Fibroblast of skin of left biceps (primary cell): ENCODE measurements at places on chromosomes 3 and 15.

DNA sequence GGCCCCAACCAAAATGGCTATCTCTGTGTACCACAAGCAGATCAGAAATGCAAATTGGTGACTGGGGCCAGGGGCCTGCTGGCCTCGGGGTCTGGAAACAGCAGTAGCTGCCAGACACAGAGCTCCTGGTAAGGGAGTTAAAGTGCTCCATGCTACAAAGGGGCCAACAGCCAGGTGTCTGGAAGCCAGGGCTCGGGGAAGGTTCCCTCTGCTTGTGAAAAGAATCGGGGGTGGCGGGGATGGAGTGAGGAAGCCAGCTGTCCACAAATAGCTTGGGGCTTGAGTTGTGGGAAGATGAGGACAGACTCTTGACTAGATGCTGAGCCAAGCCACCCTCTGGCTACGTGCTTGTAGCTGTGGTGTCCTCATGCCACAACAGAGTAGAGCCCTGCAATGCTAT, 39.3 kb downstream of the CHRD start:
- no peak for DNase-seq

GRCh38 chr3:197752107-197752506, 2.4 kb downstream of the FYTTD1 start:
- DNase-seq: no peak

- DNase-seq: no peak
Observed at GRCh38 chr3:78507196-78507984, 1260.4 kb downstream of the ROBO1 start.

GRCh38 chr3:99502871-99503270, 135.5 kb upstream of the COL8A1 start:
- no peak for DNase-seq

GRCh38 chr3:138432576-138433240, 1.7 kb upstream of the ESYT3 start:
- DNase-seq: no peak

- DNase-seq: peak; percentile 5
Observed at GRCh38 chr3:27253831-27254230, 115.4 kb downstream of the NEK10 start.

GRCh38 chr3:169082076-169082475, 581.4 kb downstream of the MECOM start:
- DNase-seq: no peak

- peak; percentile 52 for DNase-seq
Observed at GRCh38 chr15:58770519-58770856, 614 bp upstream of the MINDY2 start.

DNA sequence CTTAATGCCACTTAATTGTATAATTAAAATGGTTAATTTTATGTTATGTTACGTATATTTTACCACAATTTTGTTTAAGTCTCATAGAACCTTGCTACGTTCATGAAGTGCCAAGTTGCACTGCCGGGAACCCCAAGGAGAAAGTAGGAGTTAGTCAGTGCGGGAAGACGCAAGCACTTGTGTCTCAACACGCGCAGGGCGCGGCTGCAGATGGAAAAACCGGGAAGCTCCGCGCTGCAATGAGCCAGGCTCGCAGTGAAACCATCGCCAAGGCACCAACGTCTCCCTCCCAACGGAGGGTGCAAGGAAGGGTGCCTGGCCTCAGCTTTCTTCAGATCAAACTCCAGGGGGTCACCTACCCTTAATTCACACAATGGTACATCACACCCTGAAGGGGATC, 21.6 kb downstream of the MAGI1 start:
- DNase-seq: no peak

DNA sequence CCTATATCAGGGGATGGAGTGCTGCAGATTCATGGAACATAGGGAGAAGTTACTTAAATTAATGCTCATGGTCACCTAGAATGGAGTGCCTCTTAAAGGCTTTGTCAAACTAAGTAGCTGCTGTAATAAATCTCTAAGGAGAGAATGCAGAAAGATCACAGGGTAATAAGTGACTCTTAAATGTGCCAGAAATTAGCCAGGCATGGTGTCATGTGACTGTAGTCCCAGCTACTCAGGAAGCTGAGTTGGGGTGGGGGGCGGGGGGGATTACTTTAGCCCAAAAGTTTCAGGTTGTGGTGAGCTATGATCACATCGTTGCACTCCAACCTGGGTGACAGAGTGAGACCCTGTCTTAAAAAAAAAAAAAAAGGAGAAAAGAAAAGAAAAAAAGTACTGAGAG, 90.9 kb upstream of the ASB14 start:
- no peak for DNase-seq

DNA sequence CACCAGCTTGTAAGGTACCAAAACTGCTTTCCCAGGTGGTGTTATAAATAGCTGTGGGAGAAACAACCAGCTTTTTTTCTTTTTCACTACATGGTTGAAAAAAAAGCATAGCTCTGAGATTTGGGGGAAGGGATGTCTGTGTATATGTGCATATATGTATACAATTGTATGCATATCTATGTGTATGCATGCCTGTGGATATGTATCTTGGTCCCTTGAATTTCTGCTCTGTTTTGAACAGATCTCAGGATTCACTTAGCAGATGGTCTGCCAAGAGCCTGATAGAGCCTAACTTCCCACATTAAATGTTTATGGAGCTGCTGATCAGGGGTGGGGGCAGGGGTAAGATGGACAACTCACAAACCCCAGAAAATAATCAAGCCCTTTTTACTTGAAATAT, 39.0 kb upstream of the CPNE4 start:
- DNase-seq: no peak

GRCh38 chr3:128074851-128075521, 22.7 kb downstream of the SEC61A1 start:
- no peak for DNase-seq

GRCh38 chr3:7421065-7421464, 560.1 kb downstream of the GRM7 start:
- DNase-seq: no peak

GRCh38 chr3:168249550-168250414, 154.1 kb upstream of the GOLIM4 start:
- DNase-seq: peak; percentile 10

GRCh38 chr3:43178891-43179366, 73.0 kb upstream of the POMGNT2 start:
- DNase-seq: no peak

DNA sequence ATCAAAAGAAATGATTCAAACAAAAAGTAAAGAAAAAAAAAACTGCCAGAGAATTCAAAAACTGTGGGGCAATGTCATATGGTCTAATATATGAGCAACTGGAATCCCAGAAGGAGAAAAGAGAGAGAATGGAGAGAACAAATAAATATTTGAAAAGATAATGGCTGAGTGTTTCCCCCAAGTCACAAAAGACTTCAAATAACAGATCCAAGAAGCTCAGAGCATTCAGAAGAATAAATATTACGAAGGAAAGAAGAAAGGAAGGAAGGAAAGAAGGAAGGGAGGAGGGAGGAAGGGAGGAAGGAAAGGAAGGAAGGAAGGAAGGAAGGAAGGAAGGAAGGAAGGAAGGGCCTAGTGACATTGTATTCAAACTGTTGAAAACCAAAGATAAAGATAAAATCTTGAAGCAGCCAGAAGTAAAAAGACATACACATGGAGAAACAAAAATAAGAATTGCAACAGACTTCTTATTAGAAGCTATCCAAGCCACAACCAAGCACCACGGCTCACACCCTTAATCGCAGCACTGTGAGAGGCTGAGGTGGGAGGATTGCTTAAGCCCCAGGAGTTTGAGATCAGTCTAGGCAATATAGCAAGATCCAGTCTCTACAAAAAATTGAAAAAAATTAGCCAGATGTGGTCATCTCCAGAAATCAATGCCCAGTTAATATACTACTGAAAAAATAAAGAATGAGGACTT, 118.9 kb upstream of the IGSF10 start:
- peak; percentile 44 for DNase-seq

DNA sequence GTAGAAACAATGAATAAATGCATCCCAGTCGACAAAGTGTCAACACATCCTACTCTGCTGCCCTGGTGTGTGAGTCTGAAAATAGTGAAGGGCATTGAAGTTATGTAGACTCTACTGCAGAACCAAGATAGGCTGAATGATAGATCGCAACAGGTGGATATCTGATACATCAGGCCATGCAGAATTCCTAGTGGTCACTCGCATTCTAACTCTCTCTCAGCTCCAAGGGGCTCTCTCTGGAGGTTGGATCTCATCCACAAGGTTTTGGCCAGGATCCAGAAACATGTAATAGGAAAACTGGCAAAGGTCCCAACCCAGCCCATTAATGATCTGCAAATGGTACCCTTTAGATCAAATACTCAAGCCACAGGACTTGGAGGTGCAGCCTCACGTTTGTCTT, 514.1 kb downstream of the MAGI1 start:
- DNase-seq: no peak

- no peak for DNase-seq
Observed at GRCh38 chr3:189794518-189794917, 163.3 kb downstream of the TP63 start.

DNA sequence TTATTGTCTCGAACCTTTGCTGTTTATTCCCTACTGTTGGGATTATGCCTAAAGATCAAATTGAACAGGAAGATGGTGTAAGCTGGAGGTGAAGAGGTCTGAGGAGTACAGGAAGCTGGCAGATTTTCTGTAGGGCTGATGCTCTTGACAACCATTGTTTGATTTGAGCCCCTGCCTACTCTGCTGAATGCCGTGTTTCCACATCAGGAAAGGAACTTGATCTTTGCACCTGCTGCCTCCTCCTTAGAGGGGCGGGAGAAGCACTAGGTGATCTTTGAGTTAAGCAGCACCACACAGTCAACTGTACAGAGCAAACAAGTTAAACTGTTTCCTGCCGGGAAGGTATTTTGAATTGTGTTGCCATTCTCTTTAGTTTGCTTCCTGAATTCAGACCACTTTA, 364.6 kb upstream of the EPHA6 start:
- no peak for DNase-seq

DNA sequence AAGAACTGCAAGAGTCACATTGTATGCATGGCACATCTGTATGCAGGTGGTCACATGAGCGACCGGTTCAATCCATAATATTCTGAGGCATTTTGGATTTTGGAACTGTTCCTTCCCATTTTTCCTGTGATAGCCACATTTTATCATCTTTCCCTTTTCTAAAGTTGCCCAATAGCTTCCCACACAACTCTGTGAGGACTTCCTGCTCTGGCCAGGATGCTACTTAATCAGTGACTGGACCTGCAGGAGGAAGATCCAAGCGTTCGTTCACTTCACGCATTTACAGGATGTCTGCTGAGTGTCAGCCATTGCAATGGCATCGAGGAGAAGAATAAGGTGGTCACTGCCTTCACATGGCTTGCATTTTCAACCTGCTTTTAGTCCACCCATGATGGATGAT, 9.8 kb downstream of the KLHL6 start:
- DNase-seq: no peak

DNA sequence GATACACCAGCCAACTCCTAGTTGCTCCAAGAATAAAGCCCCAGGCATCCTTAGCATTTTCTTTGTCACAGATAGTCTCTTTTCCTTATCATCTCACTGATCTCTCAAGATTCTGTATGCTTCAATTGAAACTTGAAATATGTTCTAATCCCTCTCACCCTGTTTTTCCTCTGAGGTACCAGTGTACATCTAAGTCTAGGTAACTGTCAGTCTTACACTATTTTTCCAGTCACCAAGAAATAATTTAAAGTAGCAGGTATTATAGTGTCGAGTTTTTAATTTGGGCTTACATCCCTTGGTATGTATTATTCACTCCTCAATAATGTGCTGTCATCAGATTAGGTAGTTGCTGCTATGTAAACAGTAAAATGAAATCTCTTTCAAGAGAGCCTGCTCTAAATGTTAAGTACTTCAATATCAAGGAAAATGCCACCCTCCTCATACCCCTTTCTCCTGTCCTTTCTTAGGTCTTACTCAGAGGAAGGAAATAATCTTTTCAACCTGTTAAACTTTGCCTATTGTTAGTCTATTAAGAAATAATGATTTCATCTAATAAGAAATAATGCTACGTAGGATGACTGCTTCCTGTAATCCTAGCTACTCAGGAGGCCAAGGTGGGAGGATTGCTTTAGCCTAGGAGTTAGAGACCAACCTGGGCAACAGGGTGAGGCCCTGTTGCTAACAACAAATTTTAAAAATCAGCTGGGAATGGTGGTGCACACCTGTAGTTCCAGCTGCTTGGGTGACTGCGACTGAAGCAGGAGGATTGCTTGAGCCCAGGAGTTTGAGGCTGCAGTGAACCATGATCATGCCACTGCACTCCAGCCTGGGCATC, 39.8 kb downstream of the TSC22D2 start:
- no peak for DNase-seq

GRCh38 chr3:5202222-5202621, 14.7 kb downstream of the EDEM1 start:
- DNase-seq: peak; percentile 40

- no peak for DNase-seq
Observed at GRCh38 chr3:156908398-156908797, 82.2 kb downstream of the LEKR1 start.

- DNase-seq: no peak
Observed at GRCh38 chr3:89364314-89364713, 256.9 kb downstream of the EPHA3 start.

DNA sequence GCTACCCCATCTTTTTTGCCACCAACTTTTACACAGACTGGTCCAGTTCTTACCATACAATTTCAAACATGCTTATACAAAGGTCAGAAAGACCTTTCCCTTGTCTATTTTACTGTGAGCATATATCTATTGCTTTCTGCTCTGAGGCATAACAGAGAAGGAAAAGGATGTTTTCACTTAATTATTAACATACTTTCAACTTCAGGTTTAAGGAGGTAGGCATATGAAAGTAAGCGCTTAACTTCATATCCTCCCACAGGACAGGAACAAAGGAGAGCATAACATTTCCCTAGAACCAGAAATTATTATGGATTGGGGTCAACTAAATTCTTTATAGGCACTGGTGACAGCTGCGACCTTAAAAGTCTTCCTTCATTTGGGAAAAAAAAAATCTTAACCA, 1.1 kb downstream of the MYEF2 start:
- no peak for DNase-seq

DNA sequence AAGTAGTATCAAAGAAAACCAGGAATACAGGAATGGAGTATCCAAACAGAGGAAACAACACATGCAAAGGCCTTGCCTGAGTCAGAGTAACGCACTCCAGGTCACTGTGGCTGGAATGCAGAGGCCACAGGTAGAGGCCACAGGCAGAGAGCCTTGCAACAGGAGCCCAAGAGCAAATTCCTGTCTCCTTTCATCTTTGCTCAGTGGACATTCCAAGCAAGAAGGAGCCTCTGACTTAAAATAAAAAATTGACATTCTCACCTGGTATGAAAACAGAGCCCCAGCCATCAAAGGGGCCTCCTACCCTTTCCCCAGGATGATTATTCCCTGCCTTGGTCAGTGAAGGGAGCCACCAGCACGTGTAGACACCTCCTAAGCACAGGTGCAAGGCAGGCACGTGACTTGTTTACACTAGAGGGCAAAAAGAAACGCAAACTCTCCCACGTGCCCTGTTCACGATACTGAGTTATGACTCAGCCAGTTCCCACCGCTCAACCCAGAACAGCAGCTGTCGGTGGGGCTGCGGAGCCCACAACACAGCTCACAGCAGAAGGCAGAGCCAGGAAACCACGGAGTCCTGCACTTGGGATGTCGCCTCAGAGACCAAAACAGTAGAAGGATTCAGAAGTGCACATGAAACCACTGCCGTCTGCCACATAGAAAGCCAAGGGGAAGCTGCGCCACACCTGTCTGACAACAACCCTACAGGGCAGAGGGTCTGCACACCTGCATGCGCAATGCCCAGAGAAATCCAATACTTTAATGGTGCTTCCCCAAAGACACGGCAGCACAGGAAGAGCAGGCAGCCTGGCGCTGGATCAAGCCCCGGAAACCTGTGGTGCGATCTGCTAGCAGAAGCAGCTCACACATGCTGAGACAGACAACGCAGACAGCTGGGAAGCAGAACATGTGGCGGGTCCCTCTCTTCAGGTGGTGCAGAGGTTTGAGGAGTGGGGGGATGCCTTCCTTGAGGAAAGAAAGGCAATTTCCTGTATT, 52.1 kb downstream of the ITGB5 start:
- DNase-seq: no peak

- DNase-seq: no peak
Observed at GRCh38 chr3:117045143-117045542, 335.6 kb downstream of the TUSC7 start.
